ENCODE measurements at places on chromosomes 3 and 15.

DNA sequence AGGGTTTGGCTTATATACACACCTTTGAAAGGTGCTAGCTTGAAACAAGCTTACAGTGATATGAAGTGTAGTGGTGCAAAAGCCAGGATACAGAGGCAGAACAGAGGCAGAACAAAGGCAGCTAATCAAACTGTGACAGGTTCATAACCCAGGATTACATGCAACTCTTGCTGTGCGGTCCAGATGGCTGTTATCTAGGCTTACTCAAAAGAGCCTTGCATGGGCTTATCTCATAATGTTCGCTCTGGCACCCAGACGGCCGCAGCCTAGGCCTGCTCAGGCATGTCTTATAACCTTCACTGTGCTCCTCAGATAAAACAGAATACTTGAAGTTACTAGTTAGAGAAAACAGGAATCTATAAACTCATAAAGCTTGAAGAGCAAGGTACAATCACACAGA, 22.8 kb upstream of the NOX5 start:
- DNase-seq: no peak

DNA sequence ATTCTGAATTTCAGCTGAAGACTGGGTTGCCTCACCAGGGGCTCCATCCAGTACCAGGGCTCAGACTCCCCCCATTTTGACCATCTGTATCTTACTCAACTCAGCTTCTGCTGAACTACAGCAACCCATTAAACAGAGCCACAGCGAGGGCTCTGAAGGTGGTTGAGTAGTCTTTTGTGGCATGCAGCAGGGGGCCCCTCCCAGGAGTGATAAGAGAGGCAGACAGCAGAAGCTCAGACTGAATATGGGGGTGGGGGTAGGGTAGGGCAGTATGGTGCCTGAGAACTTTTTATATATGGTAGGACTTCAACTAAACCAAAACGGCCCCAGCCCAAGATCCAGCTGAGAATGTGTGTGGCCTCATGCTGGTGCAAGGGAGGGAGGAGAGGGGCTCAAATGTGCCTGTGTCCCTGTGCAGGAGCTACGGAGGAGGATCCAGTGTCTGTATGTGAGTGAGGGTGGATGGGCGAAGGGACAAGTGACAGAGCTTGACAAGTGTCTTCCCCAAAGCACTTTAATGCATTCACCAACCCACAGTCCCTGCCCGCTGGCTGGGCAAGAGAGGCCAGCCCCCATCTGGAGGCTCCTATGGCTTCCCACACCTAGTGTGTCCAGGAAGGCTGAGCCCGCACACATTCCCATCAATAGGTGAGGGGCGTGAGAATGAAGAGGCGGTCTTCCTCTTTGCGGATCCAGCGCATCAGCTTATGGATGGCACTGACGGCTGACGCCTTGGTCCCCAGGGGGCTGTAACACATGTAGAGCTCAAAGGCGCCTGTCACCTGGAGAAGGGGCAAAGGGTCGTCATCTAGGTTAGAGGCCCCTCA, 4.9 kb upstream of the MST1R start:
- no peak for DNase-seq

DNA sequence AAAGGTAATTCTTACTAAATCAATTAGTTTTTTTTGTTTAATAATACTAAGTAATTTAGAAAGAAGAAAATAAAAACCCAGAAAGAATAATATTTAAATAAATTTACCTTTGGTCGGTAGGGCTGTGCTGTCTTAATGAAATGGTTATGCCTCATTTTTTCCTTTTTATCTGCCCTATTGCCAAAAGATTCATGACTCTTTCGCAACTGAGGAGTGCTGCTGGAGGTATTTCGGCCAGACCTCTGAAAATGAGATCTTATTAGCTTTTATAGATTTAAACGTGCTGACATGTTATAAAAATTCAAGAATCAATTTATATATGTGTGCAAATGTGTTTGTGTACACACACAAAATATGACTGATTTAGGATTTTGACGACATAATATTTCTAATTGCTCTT, 67.1 kb upstream of the USP50 start:
- no peak for DNase-seq

- no peak for DNase-seq
These were observed 57.0 kb upstream of the FRMD4B start for GRCh38 chr3:69442771-69443311.

- no peak for DNase-seq
These were observed 28.7 kb downstream of the CMTM7 start for GRCh38 chr3:32420126-32421038.

DNA sequence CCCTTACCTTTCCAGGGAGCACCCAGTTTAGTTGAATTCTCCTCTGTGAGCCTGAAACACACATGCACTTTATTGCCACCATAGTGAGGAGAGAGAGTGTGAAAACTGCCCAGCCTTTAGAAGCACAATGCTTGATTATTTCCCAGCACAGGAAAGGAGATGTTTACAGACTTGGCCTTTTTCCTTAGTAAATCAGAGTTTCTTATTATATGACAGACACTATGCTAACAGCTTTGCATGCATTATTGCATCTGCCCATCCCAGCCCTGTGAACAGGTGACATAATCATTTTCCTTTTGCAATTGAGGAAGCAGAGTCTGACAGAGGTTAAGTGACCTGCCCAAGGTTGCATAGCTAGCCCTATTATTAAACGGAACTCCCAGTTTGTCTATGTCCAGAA, 36.5 kb downstream of the CAPN3 start:
- no peak for DNase-seq

DNA sequence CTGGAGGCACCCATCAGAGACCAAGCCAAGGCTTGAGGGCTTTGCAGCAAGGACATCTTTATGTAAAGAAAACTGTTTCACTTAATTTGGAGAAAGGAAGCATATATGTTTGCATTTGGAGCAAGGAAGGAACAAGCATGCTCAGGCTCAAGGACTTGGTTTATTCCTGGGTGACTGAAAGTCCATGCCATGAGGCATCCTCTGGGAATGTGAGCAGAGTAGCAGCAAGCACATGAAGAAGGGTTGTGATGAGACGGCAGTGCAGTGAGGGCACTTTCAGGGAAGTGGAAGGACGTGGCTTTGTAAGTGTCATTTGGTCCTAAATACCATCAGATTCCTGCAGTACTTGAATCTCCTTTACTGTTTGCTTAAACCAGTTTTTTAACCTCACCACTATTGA, 26.8 kb downstream of the POLG start:
- DNase-seq: no peak

DNA sequence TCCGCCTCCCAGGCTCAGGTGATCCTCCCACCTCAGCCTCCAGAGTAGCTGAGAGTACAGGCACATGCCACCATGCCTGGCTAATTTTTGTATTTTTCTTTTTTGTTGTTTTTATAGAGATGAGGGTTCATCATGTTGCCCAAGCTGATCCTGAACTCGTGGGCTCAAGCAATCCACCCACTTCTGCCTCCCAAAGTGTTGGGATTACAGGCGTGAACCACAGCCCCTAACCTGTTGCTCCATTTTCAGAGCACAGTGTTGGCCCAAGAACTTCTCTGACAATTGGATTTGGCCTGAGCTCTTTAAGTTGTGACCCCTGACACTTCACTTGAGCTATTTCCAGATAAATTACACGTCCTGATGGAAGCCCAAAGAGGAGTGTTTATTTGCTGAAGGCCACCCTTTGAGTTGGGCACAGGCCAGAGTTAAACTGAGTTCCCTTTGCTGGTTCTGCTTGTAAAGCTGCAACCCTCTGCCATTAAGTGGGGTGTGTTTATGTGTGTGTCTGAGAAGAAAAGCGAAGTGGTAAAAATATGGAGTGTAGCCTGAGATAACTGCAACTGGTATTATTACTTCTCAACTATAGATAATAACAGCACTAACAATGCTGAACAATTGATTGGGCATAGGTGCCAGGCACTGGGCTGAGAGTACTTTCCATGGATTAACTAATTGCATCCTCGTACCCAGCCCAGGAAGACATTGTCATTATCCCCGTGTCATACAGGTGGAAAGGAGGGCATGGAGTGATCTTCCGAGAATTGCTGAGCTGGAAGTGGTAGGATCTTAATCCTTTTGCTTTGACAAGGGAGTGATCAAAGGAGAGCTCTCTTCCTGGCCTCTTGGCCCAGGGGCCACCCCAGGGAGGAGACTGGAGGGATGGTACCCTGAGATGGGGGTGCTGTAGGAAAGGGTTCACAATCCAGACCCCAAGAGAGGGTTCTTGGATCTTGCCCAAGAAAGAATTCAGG, 91.5 kb upstream of the PROK2 start:
- no peak for DNase-seq

GRCh38 chr3:32421991-32422859, 30.6 kb downstream of the CMTM7 start:
- no peak for DNase-seq

GRCh38 chr15:42919799-42920518, 619 bp downstream of the TTBK2 start:
- DNase-seq: no peak

- DNase-seq: no peak
These were observed 25.8 kb downstream of the ALS2CL start for GRCh38 chr3:46667657-46668056.

GRCh38 chr15:70077188-70078147, 20.2 kb downstream of the TLE3 start:
- no peak for DNase-seq

DNA sequence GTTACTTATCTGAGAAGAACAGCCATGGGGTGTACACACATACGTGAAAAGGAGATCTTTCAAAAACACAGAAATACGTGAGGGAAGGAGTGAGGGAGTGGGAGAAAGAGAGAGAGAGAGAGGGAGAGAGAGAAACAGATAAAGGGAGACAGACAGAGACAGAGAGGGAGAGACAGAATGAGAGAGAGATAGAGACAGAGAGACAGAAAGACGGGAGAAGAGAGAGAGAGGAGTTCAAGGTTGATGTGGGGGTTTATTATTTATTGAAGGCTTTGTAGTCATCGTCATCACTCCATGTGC, 64.0 kb downstream of the CHST2 start:
- DNase-seq: no peak

DNA sequence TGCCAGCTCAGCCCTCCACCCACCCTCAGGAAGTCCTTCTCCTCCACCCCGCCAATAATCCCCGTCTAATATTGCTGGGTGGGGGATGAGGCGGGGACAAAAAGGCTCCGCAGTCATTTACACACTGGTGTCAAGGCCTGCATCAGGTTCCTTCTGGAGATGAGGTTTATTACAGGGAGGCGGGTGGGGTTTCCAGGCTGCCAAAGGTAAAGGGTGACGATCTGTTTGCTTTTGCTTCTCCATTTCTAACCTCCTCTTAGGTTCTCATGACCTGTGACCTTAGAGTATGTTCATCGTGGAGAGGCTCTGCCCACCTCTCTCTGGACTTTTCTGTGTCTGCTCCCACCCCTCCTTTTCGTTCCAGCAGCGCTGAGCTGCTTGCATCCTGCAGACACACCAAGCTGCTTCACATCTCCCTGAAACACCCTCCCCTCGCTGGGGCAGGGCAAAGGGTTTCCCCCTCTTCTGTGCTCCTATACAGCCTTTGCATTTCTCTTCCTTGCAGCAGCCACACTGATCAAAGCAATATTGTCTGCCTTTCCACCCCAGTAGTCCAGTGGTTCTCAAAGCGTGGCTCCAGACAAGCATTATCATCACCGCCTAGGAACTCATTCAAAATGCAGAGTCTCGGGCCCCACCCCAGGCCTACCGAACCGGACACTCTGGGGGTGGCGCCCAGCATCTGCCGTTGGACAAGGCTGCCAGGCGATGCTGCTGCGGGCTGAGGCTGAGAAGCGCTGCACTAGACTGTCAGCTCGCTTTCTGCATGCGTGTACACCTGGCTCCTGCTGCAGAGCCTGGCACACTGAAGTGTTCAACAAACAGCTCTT, 26.6 kb downstream of the CA12 start:
- no peak for DNase-seq

DNA sequence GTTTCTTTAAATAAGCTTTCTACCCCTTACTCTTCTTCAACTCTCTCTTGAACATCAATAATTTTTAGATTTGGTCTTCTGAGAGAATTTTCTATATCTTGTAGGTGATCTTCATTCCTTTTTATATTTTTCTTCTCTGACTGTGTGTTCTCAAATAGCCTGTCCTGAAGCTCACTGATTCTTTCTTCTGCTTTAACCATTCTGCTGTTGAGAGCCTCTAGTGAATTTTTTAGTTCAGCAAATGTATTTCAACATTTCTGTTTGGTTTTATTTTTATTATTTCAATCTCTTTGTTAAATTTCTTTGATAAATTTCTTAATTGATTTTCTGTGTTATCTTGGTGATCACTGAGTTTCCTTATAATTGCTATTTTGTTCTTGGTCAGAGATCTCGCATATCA, 19.6 kb downstream of the IQCH start:
- no peak for DNase-seq

GRCh38 chr15:66714543-66714981, 12.5 kb downstream of the SMAD6 start:
- no peak for DNase-seq

DNA sequence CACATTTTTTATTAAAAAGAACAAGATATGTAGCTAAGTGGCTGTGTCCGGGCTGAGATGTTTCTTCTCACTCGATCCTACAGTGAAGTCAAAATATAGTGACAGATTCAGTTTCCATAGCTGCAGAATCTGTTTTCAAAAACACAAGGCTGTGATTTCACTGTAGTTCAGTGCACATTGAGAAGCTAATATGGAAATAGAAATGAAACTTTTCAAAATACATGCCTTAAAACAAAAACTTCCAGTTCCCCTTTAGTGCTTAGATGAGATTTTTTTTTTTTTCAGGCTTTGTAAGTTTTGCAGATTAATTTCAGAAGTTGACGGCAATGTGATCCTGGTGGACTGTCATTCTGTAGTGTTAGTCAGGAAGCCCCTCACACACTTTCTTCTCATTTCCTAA, 23.8 kb upstream of the TRAK1 start:
- no peak for DNase-seq

DNA sequence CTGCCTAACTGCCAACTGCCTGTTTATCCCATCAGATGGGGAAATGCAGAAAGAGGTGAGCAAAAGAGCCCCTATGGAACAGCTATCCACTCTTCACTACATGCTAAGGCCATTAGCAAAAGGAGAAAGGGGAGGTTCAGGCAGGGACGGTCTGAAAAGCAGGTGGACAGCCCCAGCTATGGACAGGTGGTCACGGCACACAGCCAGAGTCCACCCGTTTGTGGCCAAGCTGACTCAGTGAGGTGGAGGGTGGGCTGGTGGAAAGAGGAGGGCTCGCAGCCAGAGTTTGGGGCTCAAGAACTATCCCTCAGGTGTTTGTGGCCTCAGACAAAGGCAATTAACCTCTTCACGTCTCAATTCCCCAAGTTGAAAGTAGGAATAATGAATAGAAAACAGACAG, 148.9 kb upstream of the UBE2E1 start:
- no peak for DNase-seq

DNA sequence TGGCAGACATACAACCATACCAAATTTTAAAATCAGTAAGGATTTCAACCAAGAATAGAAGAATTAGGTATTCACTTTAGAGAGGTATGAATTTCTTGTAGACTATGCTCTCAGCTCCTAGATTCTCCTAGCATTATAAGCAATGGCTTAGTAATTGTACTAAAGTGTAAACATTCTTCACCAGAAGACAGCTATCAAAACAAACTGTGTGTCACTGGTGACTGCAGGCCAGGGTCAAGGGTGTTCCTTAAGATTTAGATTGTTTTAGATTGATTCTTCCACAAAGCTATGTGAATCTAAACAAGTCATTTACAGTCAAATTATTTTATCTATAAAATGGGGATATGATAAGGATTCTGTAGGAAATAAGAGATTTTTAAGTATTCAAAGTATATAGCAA, 23.1 kb upstream of the GP5 start:
- no peak for DNase-seq

GRCh38 chr3:55143336-55143735, 215.5 kb upstream of the LRTM1 start:
- DNase-seq: no peak
